CD8-positive, alpha-beta memory T cell (primary cell): ENCODE measurements at places on chromosomes 13 and 19. TPM values are rescaled to one million over a fixed set of nuclear protein-coding genes. Genes with fewer than 3 reads are reported as not detected.

DNA sequence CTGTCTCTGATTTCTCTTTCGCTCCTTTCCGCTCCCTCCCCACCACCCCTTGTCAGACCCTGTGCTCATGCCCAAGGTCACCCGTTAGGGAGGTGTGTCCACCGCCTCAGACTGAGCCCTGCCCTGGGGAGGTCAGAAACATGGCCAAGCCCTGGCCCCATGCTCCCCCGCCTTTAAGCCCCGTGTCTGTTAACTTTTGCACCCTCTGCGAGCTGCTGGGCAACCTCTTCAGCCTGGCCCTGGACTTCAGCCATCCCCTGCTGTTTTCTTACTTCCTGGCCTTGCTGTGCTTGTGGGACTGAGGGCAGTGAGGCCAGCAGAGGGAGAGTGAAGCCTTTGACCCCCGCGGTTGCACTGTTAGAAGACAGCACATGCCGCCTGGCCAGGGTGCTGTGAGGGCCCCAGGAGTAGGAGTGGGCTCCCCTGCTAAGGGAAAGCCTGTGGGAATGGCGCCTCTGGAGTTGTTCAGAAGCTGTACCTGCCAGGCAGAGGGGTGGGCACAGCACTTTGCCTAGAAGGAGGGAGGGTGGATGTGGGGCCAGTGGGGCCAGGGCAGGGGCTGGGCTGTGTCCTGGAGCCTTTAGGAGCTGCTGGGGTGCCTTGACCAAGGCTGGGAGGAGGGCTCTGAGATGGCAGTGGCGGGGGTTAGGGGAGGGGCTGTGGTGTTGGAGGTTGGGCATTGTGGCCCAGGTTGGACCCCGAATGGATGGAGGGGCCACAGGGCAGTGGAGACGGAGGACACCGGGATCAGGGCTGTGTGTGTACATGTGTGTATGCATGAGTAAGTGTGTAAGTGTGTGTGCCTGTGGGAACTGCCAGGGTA is 7.9 kb downstream of the UPF1 start:
- H3K4me3 ChIP-seq, result no peak overlapping the region
- H3K4me1 ChIP-seq, result peaks cover 85% of the 10 kb centered on the region
- H3K27me3 ChIP-seq, result no peaks in the 10 kb centered on the region
- no peak overlapping the region for H3K27ac ChIP-seq
- DNase-seq, result no peak

The COL4A2 gene
- total RNA-seq, result not detected

- DNase-seq, result no peak
- peak overlapping the region; percentile 87 for H3K4me3 ChIP-seq
- no peaks in the 10 kb centered on the region for H3K36me3 ChIP-seq
- no peaks in the 10 kb centered on the region for H3K27me3 ChIP-seq
- H3K4me1 ChIP-seq, result peaks cover 11% of the 10 kb centered on the region
Observed at GRCh38 chr13:102774214-102774568, 605 bp upstream of the TEX30 start.

The RNF17 gene
- not detected for total RNA-seq

DNA sequence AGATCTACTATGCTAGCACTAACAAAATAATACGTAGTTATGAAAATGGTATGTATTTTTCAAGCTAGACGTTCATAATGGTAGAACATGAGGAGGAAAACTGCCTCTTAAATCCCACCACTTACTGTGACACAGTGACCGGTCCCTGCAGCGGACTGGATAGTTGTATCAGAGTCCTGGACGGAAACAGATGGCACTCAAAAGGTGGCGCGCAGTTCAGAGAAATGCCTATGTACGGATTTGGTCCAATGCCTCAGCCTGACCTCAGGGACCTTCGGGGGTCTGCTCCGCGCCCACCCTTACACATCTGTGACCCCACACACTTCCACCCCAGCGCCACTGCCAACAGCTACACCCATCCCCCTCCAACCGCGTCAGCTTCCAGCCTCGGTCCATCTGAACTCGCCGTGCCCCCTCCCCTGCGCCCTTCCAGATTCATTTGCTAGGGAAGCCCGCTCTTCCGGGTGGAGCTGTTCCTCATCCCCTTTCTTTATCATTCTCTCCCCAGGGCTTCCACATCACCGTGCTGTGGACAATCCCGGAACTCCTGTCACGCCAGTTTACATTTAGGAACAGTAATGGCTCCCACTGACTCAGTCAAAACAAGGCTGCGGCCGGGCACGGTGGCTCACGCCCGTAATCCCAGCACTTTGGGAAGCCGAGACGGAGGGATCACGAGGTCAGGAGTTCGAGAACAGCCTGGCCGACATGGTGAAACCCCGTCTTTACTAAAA is 792 bp upstream of the LENG8 start:
- H3K27ac ChIP-seq, result peak overlapping the region; percentile 97
- H3K27me3 ChIP-seq, result no peaks in the 10 kb centered on the region
- H3K36me3 ChIP-seq, result peaks cover 25% of the 10 kb centered on the region
- DNase-seq, result no peak

DNA sequence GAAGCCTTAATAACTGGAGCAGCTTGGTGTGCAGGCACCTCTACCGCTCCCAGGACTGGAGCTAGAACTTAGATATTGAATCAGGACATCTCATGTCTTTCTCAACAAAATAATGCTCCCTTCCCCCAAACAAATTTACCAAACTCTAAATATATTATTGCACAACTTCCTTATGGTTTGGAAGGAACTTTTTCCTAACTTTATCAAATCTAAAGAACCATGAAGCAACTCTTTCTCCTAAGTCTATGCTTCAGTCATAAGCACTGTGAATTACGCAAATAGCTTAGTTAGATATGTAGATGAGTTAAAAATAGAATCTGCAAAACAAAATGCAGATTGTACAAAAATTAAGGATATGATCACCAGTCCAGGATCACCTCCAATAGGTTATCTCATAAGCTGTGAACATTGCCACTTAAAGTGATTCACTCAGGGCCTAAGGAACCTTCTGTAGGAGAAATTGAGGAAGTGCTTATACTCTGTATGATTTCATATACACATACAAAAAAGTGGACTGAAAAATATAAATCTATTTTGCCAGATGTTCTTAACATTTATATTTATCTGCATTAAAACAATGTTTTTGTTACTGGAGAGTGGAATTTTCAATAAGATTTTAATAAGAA is 20.4 kb upstream of the MAB21L1 start:
- H3K27ac ChIP-seq, result no peak overlapping the region
- H3K4me3 ChIP-seq, result no peak overlapping the region

DNA sequence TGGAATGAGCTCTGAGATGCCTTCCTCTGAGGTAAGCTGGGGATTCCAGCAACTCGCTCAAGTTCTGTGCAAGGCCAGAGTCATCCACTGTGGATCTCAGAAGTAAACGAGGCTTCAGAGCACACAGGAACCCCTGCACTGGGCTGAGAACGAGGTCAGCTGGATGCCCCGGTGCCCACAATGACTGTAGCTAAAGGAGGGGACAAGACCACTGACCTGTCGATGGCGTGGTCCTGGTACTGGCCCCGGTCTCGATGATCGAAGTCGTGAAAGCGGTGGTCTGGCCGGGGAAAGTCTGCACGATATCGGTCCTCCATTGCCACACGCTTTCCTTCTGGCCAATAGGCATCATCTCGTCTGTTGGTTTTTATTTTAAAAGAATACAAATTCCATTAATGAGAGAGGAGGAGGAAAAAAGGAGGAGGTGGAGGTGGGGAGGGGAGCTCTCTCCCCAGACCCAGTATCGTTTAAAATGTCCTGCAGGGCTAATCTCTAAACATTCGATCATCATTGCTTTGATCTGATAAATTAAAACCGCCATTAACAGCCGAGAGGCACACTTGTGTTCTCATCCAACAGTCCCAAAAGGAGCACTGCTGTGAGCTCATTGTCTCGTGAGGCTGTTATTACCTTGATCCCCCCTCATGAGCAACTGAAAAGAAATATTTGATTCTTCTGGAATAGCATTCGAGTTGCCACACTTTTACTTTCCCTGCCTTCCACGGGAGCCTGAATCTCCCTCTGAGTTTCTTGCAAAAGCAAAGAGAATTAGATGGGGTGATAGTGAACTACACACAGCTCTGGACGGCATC is 25.0 kb upstream of the TINCR start:
- H3K27ac ChIP-seq, result no peak overlapping the region
- DNase-seq, result no peak
- no peaks in the 10 kb centered on the region for H3K27me3 ChIP-seq

DNA sequence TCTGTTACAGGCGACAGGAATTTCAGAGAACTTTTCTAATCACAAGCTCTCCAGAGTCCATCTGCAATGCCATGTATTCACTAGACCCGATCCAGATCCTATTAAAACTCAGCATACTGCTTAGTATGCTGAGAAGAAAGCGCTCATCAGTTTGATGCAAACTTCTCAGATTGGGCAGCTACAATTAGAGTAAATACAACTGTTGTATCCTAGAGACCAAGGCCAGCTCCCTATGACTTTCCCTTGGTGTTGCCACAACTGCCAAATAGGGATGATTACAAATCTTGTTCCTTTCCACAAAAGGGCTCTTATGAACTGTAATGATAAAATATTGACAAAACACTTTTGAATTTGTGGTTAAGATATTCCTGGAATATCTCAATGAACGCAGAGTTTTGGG is 191.2 kb downstream of the SPRY2 start:
- H3K36me3 ChIP-seq, result no peaks in the 10 kb centered on the region
- H3K27ac ChIP-seq, result no peak overlapping the region
- H3K27me3 ChIP-seq, result no peaks in the 10 kb centered on the region
- no peak for DNase-seq

- no peak overlapping the region for H3K27ac ChIP-seq
- H3K4me3 ChIP-seq, result no peak overlapping the region
- H3K4me1 ChIP-seq, result no peaks in the 10 kb centered on the region
- no peaks in the 10 kb centered on the region for H3K36me3 ChIP-seq
- no peak for DNase-seq
Observed at GRCh38 chr13:46359714-46360113, 27.3 kb downstream of the RUBCNL start.

GRCh38 chr19:13689085-13689484 is 75.2 kb upstream of the MRI1 start:
- H3K27me3 ChIP-seq, result no peaks in the 10 kb centered on the region
- H3K4me3 ChIP-seq, result no peak overlapping the region
- DNase-seq, result no peak
- no peak overlapping the region for H3K27ac ChIP-seq
- H3K36me3 ChIP-seq, result no peaks in the 10 kb centered on the region

- peaks cover 11% of the 10 kb centered on the region for H3K4me1 ChIP-seq
- no peaks in the 10 kb centered on the region for H3K36me3 ChIP-seq
- H3K27me3 ChIP-seq, result no peaks in the 10 kb centered on the region
Observed at GRCh38 chr13:25762281-25762680, 289.5 kb downstream of the SHISA2 start.

DNA sequence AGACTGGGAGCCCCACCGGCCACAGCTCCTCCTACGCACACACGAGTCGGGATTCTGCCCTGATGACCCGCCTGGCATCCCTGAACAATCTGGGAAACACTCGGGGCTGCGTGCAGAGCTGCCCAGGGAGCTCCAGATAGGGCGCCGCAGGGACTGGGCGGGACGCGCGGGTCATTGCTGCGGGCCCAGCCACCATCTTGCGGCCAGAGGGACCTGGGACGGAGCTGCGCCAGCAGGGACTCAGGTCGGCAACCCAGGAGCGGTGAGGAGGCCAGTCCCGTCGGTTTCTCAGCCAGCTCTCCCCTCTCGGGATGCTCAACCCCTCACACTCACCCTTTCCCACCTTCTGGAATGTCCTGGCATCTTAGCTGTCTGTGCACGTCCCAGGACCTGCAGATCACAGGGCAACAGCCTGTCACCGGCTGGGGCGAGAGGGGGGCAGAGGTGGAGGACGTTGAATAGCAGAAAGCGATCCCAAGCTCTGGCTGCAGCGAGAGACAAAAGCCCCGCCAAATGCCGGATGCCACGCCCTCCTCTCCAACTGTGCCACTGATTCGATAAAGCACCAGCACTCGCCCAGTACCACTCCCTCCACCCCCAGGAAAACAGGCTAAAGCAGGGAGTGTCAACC is 20.4 kb upstream of the ZNF91 start:
- peak overlapping the region; percentile 53 for H3K4me3 ChIP-seq
- peaks cover 6% of the 10 kb centered on the region for H3K4me1 ChIP-seq
- DNase-seq, result no peak
- no peak overlapping the region for H3K27ac ChIP-seq

The COMP gene
- not detected for total RNA-seq

The KISS1R gene
- 1.2 TPM for total RNA-seq

GRCh38 chr19:2194513-2195078 is 30.9 kb downstream of the DOT1L start:
- H3K36me3 ChIP-seq, result peaks cover 8% of the 10 kb centered on the region
- H3K27ac ChIP-seq, result no peak overlapping the region
- H3K27me3 ChIP-seq, result no peaks in the 10 kb centered on the region
- no peak overlapping the region for H3K4me3 ChIP-seq
- no peaks in the 10 kb centered on the region for H3K4me1 ChIP-seq

GRCh38 chr19:35090506-35091214 is 25.0 kb upstream of the FXYD3 start:
- DNase-seq, result no peak
- no peaks in the 10 kb centered on the region for H3K27me3 ChIP-seq
- peaks cover 18% of the 10 kb centered on the region for H3K4me1 ChIP-seq
- no peaks in the 10 kb centered on the region for H3K36me3 ChIP-seq

- H3K27ac ChIP-seq, result no peak overlapping the region
- no peak overlapping the region for H3K4me3 ChIP-seq
- peaks cover 44% of the 10 kb centered on the region for H3K4me1 ChIP-seq
- DNase-seq, result no peak
- H3K27me3 ChIP-seq, result no peaks in the 10 kb centered on the region
- no peaks in the 10 kb centered on the region for H3K36me3 ChIP-seq
Observed at GRCh38 chr13:42279986-42280385, 8.0 kb downstream of the AKAP11 start.

DNA sequence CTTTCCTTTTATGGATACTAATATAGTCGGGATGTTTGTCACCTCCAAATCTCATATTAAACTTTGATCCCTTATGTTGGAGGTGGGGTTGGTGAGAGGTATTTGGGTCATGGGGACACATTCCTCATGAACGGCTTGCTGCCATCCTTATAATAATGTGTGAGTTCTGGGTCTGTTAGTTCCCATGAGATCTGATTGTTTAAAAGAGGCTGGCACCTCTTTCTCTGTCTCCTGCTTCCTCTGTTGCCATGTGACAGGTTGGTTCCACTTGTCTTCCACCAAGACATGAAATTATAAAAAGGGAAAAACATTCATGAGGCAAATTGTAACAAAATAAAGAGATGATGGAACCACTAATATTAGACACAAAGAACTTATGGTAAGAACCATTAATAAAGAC is 107.8 kb upstream of the ATXN8OS start:
- no peaks in the 10 kb centered on the region for H3K4me1 ChIP-seq
- no peak overlapping the region for H3K4me3 ChIP-seq
- H3K27me3 ChIP-seq, result no peaks in the 10 kb centered on the region
- DNase-seq, result no peak
- H3K36me3 ChIP-seq, result no peaks in the 10 kb centered on the region

- no peaks in the 10 kb centered on the region for H3K27me3 ChIP-seq
- no peak overlapping the region for H3K4me3 ChIP-seq
- H3K4me1 ChIP-seq, result no peaks in the 10 kb centered on the region
- H3K27ac ChIP-seq, result peak overlapping the region; percentile 51
- no peaks in the 10 kb centered on the region for H3K36me3 ChIP-seq
Observed at GRCh38 chr13:110965755-110966134, 50.9 kb upstream of the ANKRD10 start.

The CD70 gene
- 70.0 TPM for total RNA-seq

The ADGRE3 gene
- not detected for total RNA-seq

GRCh38 chr13:65841156-65841555 is 1389.0 kb downstream of the PCDH9 start:
- DNase-seq, result no peak
- no peaks in the 10 kb centered on the region for H3K4me1 ChIP-seq
- no peaks in the 10 kb centered on the region for H3K27me3 ChIP-seq
- H3K4me3 ChIP-seq, result no peak overlapping the region

GRCh38 chr13:76973920-76974617 is 17.8 kb upstream of the CLN5 start:
- peaks cover 11% of the 10 kb centered on the region for H3K27me3 ChIP-seq
- H3K36me3 ChIP-seq, result no peaks in the 10 kb centered on the region
- DNase-seq, result no peak

GRCh38 chr19:45467115-45467455 is 711 bp upstream of the FOSB start:
- no peaks in the 10 kb centered on the region for H3K36me3 ChIP-seq
- no peaks in the 10 kb centered on the region for H3K27me3 ChIP-seq
- peak overlapping the region; percentile 100 for H3K27ac ChIP-seq
- peak overlapping the region; percentile 96 for H3K4me3 ChIP-seq
